ENCODE measurements at places on chromosomes 13 and 19.

DNA sequence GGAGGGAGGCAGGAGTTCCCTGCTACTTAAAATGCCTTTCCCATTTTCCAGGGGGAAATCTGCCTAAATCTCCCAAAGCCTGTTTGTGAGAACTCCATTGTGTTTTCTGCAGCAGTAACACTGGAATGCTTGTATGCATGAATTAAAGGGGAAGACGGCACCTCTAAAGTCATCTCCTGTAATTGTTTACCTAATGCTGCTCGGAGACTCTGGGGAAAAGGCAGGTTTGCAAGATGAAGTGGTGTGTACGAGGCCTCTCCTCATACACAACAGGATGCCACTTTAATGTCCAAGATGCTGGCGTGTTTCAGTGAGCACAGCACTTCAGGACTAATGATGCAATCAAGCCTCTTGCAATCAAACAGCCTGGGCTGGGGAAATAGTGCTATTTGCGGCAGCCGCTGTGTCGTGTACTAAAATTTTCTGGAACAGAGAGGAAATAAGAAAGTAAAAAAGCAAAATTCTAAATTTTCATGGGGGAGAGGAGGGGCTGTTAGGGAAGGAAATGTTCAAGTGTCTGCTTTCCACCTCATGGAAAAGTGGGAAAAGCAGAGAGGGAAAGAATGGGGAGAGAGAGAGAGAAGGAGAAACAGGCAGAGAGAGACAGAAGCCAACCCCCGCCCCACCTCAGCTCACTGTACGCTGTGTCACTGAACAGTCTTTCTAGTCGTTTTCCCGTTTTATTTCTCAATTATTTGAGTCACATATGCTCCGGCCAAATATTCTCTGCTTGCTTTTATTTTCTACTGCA lies 32.9 kb downstream of the TSHZ3 start:
- DNase-seq: peak; percentile 29

- no peak for DNase-seq
Measured at GRCh38 chr13:42355491-42356183, 83.7 kb downstream of the AKAP11 start.

- DNase-seq: peak; percentile 2
Measured at GRCh38 chr13:29260684-29261083, 334.8 kb downstream of the SLC7A1 start.

GRCh38 chr13:63427170-63427569 lies 2011.5 kb upstream of the PCDH20 start:
- DNase-seq: no peak

DNA sequence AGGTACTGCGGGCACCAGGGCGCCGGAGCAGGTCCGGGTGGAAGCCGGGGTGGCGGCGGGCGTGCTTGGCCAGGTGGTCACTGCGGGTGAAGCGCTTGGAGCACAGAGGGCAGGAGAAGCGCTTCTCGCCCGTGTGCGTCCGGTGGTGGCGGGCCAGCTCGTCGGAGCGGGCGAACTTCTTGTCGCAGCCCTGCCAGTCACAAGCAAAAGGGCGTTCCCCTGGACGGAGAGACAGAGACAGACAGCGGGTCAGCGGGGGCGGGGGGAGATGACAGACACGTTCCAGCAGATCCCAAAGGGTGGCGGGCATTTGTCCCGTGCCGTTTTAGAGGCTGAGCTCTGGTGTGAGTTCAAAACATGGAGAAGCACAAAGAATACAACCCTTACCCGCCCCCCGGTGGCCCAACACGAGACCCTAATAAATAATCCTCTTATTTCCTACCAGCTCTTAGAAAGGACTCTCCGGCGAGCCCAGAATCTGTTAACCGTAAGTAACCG lies 6.3 kb upstream of the REXO1 start:
- DNase-seq: no peak

- DNase-seq: no peak
Measured at GRCh38 chr19:6963244-6963852, 57.9 kb downstream of the MBD3L2B start.

DNA sequence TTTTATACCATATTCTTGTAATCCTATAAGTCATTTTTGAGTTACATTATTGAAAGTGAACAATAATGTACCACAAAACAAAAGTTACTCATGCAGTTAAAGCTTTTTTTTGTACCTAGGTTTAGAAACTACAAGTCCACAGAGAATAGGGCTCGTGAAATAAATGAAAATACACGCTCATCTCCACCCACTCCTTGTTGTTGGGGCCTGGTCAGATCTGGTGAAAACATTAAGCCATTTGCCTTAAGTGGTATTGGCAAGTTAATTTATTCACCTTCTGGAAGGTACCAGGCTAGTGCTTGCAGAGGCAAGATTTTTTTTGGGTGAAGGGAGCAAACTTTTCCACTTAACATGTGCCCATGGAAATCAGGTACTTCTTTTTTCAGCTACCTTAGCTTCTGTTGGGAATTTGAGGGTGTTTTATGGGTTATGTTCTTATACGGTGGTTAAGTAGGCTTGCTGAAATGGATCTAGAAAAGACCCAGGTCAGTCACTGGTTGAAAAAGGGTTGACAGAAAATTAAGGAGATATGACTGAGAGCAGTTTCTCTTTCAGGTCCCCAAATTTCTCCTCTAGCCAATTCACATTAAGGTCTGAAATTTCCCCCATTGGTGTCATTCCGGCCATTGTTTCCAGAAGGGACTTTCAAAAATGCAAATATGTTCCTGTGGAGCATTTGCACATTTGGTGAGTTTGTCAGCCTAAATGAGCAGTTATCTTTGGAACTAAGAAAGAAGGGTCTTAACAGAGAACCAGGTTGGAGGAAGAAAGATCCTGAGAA lies 143.3 kb downstream of the KCNRG start:
- no peak for DNase-seq

GRCh38 chr13:52749419-52749818 lies 9.8 kb upstream of the CNMD start:
- DNase-seq: no peak

DNA sequence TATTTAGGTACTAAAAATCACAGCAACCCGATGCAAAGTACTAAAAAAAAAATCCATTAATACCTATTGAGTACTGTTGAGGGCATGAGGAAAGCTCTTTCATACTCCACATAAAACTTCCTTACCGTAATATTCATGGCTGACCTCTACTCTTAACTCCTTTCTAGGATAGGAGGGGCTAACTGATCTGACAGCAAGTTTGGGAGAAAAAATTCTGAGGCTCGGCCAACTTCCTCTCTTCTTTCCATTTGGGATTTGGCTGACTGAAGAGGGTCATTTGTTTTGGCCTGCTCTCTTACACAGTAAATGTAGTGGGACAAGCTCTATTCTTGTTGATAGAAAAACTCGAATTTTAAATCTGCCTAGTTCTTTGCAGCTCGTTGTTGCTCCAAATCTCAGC lies 9.4 kb upstream of the USPL1 start:
- peak; percentile 18 for DNase-seq

DNA sequence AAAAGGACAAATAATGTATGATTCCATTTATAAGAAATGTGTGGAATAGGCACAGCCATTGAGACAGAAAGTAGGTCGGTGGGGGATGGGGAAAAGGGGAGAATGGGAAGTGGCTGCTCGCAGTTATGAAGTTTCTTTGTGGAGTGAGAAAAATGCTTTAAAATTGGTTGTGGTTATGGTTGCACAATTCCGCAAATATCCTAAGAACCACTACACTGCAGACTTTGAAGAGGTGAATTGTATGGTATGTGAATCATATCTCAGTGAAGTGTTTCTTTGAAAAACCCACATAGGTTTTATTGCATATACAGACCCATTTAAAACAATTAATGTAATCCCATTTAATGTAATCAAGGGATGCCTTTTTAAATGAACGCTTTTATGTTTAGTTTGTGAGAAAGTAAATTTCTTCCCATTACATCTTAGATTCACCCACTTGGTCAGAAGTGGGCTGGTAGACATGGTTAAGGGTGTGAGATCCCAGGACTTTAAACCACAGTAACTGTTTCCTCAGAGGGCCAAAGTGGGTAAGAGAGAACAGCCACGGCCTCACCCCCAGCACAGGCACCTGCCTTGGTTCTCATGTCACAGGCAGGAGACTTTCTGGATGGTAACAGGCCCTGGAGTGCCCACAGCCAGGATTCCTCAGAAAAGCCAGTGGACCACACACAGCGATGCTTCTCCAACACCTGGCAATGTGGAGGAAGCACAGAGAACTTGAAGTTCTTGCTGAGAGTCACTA lies 119.3 kb upstream of the GJB6 start:
- peak; percentile 9 for DNase-seq

- DNase-seq: no peak
Measured at GRCh38 chr19:39237200-39238184, 7.3 kb downstream of the IFNL3 start.

- DNase-seq: no peak
Measured at GRCh38 chr13:33690354-33690753, 127.6 kb upstream of the RFC3 start.

GRCh38 chr19:45640849-45641273 lies 1.7 kb upstream of the EML2 start:
- no peak for DNase-seq
